ENCODE measurements at places on chromosomes 12 and 14.

DNA sequence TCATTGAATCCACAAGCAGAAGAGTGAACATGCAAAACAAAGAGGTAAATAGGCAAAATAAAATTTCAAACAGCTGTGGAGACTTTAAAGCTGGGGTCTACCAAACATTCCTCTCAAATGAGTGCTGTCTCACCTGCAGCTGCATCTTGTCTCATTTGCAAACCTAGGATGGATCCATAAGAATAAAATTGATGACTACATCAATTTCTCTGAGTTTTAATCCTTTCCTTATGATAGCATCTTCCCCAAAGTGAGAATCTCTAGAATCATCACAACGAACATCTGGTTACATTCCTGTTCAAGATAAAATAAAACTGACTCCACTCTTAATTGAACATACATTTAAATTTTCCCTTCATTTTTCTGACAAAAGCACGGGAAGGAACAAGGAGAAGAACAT is 18.2 kb downstream of the SSTR1 start:
- DNase-seq = no peak

- no peak for DNase-seq
Observed at GRCh38 chr12:47980779-47981495, 17.5 kb downstream of the TMEM106C start.

GRCh38 chr14:70884595-70885342 is 22.5 kb upstream of the PCNX1 start:
- no peak for DNase-seq

GRCh38 chr14:64417055-64417770 is 29.1 kb downstream of the MTHFD1 start:
- DNase-seq = no peak

DNA sequence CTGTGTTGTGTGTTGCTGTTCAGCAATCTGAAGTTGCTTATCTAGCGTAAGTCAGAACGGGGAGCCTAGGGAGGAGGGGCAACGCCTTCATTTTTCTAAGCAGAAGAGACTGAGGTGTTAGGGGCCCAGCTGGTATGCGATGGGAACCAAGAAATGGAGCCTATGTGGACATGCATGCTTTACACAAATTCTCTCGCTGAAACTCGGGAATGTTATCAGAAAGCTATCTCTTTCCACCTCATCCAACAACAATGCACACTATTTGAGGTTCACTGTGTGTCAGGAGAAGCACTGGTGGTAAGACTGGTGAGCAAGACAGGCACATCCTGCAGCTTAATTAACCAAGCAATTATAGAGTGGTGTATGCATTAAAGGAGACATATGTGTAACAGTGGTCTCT is 89.7 kb downstream of the NRXN3 start:
- DNase-seq = no peak

DNA sequence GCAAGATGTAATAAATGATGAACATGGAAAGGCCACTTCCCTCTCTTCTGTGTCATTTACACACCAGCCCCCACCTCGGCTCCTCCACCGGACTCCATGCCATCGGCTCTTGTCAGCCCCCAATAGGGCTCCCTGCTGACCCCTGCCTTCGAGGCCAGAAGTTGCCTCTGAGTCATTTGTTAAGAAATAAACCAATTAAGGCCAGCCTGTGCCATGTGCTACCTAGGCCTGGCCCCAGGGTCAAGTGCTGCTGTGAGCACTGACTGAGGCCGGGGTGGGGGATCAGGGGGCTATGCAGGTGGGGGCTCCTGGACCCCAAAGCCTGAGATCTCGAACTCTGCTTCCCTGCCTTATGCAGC is 53.2 kb downstream of the TESC start:
- DNase-seq = no peak

DNA sequence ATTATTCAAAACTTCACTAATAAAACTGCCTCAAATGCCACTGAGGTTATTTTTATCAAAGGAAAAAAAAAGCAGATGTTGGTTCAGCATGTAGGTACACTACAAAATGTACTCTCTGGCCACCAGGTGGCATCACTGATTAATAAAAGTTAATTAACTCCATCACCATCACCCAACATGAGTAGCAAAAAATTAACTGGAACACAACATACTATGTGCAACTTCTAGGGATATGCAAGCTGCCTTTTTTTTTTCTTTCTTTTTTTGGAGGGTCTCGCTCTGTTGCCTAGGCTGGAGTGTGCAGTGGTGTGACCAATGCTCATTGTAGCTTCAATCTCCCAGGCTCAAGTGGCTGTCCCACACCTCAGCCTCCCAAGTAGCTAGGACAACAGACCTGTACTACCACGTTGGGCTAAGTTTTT is 43.8 kb upstream of the NR2C1 start:
- peak; percentile 7 for DNase-seq

DNA sequence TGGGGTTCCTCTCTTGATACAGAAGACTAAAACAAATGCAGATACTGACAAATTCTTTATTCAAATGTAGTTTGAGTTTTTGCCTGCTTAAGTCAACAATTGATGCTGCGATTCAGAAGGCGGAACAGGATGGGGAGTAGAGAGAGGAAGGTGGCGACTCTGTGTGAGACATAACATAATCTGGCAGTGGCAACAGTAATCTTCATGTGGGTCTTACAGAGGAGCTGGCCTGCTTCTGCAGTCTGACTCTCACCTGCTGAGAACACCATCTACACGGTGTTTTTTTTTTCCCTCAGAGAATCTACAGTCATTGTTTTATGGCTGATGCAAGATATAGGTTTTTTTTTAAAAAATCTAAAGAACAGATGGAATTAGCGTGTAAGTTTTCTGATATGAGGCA is 10.1 kb downstream of the CCDC92 start:
- no peak for DNase-seq

- no peak for DNase-seq
Observed at GRCh38 chr14:81169267-81169666, 51.5 kb downstream of the GTF2A1 start.

DNA sequence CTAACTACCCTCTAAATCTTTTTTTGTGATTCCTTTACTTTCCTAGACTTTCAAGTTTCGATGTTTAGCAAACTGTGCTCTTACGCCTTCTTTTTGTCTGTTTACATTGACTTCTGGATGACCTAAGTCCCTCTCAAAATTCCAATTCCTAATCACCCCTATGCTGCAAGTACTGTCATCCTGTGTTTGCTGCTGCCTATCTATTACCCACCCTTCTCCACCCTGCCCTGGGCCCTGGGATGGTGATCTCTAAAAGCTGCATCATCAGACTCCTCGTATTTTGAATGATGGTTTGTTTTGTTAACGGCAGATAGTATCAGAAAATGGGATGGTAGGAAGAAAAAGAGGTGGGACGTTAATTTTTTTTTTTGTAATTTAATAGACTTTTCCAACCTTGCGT is 272.1 kb downstream of the DIO2 start:
- no peak for DNase-seq
